Activated T-helper 17 cell treated with anti-CD3 and anti-CD28 coated beads, Interleukin-2, amount 50 U/mL, for 72 hours (primary cell): ENCODE measurements at places on chromosomes 5 and 9. TPM values are rescaled to one million over a fixed set of nuclear protein-coding genes. Genes with fewer than 3 reads are reported as not detected.

Gene PPP3R2
- not detected for total RNA-seq

Gene DMRT3
- total RNA-seq = not detected

DNA sequence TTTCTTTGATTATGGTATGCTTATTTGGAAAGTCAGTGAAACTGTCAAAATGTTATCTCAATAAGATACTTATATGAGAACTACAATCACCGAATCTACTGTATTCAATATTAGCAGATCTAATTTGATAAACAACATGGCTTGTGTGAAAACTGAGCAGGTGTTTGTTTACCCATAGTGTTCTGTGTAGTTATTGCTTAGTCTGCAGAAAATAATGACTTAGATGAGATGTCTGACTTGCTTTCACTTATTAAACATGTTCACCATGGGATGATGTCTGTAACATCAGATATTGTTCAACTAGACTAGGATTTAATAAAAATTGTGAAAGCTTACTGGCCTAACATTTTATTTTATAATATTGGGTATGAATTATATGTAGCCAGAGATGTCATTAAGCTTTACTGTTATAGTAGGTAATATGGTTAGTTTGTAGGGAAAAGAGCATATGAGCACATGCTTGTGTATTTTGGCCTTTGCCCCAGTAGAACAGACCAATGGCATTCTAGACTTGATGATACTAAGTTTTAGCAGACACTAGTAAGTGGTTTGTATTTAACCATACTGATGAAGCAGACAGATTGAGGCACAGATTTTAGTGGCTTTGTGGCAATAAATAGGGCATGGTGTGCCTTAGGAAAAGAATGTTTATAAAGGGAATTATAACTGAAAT lies 16.4 kb downstream of the SUB1 start:
- no peak for ATAC-seq

DNA sequence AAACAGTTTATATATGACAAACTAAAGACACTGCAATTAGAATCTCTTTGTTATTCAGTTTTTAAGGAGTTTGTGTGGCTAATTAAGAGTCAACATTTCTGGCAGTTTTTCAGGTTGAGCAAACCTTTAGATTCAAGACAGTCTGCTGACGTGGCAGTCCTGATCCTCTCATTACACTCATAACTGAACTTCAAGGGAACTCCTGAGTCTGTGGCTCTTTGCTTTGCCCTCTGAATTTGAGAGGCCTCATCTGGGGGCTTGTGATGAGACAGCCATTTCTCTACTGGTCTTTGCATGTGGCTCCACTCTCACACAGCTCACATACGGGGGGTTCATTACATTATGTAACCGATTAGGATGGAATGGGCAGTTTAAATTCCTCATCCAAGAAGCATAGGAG lies 182.9 kb upstream of the MEF2C start:
- peak; percentile 31 for ATAC-seq
